ENCODE measurements at places on chromosomes 4 and X.

DNA sequence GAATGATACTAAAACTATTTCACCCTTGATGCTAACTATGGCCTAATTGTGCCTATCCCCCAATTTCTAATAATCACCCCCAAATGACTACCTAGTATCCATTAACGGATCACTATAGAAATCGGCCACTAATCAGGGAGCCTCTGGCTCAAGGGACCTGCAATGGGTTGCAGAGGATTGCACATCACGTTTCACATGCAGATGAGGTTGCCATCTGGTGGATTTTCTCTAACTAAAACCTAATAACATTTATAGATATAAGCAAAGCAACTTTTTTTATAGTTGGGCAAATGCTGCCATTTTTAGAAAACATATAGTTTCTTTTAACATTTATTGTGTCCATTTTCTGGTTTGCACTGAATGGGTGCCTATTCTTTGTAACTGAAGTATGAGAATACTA is 28.3 kb upstream of the ALG13 start:
- no peak for DNase-seq

GRCh38 chrX:99077099-99077498 is 1333.0 kb downstream of the PCDH19 start:
- DNase-seq, result no peak

DNA sequence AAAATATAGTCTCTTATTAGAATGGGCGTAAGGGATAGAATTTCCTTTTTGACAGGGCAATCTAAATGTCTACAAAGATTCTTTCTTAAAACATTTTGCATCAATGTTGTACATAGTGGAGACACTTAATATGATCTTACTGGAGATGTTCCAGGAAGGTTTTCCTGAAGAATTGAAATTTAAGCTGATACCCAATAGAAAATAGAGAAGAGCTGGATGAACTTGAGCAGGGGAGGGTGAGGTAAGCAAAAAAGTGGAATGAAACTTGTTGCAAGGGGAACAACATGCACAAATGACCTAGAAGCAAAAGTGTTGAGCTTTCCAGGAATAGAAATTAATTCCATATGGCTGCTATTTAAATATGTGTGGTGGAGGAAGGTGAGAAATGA is 19.7 kb downstream of the SLAIN2 start:
- peak; percentile 50 for DNase-seq

GRCh38 chr4:127648061-127648460 is 15.3 kb downstream of the INTU start:
- DNase-seq, result no peak

DNA sequence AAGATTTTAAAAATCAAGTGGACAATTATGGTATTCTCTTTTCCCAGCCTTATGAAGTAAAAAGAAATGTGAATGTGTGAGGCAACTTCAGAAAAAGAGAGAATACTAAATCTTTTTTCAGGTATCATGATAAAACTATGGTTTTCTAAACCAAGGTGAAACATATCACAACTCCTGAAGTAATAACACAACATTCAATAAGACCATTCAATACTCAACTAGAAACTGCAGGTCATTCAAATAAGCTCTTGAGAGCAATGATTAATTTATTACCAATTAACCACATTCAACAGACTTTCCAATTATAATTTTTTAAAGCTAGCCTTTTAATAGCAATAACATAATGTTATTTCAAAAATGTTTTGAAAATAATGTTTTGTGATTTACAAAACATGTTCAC is 35.8 kb downstream of the SLC10A7 start:
- DNase-seq, result no peak

GRCh38 chr4:100651499-100652175 is 133.8 kb upstream of the EMCN start:
- DNase-seq, result no peak

DNA sequence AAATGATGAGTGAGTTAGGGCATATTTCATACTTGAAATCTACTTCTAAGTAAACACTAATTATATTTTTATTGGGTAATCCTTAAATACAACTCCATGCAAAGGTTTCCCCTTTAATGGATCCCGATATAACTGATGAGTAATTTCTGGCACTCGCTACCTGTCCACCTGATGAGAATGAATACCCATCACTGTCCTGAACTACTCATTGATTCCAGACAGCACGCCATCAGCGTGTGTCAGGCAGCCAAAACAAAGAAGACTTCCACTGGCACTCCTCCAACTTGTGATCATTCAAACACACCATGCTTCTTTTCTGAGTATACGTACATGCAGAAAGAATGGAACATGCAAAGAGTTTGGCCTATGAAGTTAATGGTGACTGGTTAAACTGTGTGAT is 69.4 kb downstream of the HCCS start:
- no peak for DNase-seq

DNA sequence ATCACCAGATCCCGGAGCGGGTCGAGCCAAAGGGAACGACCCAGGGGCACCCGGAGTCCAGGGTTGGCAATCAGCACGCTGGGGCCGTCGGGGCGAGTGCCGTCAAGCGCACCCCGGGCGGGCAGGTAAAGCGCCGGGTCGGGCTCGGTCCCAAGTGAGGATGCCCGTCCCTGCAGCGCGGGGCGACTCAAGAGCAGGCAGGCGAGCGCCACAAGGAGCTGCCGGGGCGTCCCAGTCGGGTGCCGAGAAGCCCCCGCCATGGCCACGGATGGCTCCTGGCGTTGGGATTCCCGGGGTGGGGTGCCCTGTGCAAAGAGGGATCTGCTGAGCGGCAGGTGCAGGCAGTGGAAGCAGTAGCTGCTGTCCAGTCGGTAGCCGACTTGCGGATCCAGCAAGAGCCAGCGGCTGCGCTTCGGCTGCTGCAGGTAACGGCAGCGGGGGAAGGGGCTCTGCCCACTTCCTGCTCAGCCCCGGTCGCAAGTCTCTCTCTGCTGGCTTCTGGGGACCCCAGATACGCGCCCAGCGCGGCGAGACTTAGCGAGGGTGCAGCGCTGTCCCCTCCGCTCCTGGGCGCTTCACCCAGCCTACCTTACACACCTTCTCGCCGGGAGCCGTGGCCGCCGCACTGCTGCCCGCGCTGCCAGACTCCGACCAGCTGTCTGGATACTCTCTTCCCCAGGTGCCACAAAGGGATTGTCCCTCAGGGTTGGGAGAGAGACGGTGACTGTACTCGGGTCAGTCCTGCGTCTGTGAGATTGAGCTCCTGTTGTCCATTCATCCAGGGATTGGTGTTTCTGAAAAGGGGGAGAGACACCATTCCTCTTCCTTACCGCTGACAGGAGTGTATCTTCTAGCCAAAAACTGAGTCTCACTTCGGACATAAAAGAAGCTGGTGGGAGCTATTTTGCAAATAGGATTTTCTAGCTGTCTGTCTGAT is at the start of gene FREM3:
TSS of gene FREM3 (minus strand) at position 260 of the 937 bp plus-strand sequence. CDS start at position 260, 0 bp downstream.
- peak; percentile 11 for DNase-seq

GRCh38 chrX:140525448-140525847 is 20.6 kb upstream of the SOX3 start:
- no peak for DNase-seq

DNA sequence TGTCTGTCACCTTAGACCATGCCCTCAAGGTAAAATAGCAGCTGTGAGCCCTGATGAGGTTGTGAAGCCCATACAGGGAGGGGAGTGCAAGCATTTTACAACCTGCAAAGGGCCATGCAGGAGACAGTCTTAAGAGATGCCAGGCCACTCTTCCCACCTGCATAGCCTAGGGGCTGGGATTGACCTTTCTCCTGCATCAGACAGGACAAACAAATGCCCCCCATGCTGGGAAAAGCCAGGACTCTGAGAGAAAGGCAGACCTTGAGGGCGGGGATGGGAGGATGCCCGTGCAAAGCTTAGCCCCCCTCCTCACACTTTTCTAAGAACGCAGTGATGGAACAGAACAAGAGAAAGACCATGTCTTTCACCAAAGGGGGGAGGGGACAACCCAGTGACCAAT is 137.9 kb upstream of the MAMLD1 start:
- no peak for DNase-seq

DNA sequence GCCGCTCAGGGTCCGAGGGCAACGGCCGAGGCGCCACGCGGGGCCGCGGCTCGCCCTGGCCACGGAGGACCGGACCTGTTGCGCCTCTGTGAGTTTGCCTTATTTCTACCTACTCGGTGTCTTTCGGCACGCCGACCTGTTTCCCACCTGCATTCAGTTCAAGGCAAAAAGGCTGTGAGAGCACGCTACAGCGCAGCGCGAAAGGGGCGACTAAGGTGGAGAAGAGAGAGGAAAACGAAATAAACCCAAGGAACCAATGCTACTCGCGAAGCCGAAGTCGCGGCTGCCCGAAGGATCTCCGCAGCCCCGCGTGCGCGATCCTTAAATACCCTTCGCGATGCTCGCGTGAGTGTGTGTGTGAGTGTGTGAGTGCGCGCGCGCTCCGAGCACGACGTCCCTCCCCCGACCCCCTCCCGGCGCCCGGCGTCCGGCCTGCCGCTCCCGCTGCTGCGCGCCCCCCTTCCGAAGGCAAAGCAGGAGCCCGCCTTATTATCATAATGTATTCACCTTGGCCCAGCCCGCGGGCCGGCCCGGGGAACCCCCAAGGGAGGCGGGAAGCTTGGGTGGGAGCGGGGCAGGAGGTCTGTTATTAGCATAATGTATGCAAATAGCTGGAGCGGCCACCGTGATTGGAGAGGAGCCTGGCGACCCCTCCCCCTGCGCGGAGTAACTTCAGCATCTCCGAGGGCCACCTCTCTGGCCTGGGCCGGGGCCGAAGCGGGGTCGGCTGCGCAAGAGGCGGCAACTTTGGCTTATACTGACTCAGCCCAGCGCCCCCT is at the start of gene COL25A1:
TSS of gene COL25A1 (minus strand) at position 298 of the 779 bp plus-strand sequence.
- DNase-seq, result peak; percentile 54

- no peak for DNase-seq
Observed at GRCh38 chr4:114773339-114773738, 174.7 kb downstream of the UGT8 start.

GRCh38 chr4:749698-750666 is 44.4 kb downstream of the PCGF3 start:
- peak; percentile 15 for DNase-seq

DNA sequence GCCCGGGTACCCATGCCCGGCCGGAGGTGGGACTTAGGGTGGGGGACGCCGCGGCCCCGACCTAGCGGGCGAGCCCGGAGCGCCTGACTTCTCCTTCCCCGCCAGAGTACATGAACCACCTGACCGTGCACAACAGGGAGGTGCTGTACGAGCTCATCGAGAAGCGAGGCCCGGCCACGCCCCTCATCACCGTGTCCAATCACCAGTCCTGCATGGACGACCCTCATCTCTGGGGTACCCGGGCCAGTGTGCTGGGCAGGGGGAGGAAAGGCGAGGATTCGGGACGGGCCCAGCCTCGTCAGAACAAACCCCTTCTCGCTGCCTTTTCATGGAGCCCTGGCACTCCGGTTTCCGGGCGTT is 622 bp downstream of the TAFAZZIN start:
- DNase-seq, result peak; percentile 54

GRCh38 chrX:120287513-120288112 is 23.6 kb downstream of the TMEM255A start:
- no peak for DNase-seq

DNA sequence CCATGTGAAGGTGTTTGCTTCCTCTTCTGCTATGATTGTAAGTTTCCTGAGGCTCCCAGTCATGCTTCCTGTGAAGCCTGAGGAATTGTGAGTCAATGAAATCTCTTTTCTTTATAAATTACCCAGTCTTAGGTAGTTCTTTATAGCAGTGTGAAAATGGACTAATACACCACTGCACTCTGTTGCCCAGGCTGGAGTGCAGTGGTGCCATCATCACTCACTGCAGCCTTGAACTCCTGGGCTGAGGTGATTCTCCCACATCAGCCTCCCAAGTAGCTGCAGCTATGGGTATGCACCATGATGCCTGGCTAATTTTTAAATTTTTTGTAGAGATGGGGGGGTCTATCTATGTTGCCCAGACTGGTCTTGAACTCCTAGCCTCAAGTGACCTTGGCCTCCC is 15.8 kb upstream of the IGFBP7 start:
- DNase-seq, result no peak

GRCh38 chr4:88007304-88008121 is at the start of gene PKD2:
Gene PKD2, plus strand, starts transcription at chr4:88007635. Its CDS starts 99 bp downstream, at chr4:88007734.
- DNase-seq, result peak; percentile 94

DNA sequence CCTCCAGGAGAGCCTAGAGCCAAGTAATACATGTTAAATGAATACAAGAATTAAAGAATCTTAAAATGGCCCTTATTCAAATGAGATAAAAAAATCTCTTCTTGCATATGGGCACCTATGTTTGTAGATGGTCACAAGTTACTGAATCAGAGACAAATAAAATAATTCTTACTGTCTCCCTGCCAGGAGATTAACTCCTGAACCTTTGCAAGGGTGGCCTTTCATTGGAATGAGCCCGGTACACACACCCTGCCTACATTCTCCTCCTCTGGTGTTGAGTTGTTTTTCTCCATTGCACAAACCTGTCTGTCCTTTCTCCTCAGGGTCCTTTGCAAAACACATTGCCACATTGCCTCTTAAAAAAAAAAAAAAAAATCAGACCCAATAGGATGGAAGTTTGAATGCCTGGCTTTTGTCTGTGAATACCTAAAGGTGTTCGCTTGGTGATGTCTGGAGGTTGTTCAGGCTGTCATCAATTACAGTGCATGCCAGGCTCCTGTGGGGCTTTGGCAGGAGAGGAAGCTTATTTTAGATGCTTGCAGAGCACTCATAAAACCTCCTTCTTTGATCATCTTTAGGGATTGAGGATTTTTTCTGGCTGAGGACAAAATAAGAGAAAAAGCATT is 8.3 kb upstream of the TMEM154 start:
- DNase-seq, result no peak

- peak; percentile 25 for DNase-seq
Observed at GRCh38 chrX:116961872-116962582, 499.3 kb upstream of the CT83 start.

DNA sequence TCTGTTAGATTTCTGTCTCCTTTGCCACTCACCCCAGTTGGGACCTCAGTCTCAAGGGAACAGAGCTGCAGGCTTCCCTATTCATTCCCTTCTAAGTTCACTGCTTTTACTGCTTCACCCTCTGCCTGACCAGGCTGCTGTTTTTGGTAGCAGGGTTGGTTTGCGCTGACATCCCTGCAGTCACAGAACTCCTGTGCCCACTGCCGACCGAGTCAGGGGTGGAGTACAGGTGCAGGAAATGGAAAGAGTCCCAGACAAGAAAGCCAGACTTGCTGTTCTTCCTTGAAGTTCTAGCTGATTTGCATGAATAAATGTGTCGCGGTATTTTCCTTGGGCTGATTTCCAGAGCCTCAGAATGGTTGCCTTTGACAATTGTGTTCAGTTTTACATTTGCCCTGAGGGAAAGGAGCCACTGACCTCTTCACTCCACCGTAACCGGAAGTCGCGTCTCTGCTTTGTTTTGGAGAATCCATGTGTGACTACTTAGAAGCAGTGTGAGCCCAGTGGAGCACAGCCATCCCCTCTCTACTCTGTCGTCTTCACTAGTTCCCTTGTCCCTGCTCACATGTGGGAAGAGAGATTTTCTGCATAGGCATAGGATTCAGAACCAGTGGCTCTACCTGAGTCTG is 84.8 kb downstream of the TNIP2 start:
- no peak for DNase-seq
